Non-pigmented ciliary epithelial cell (primary cell): ENCODE measurements at places on chromosomes 7 and 10.

DNA sequence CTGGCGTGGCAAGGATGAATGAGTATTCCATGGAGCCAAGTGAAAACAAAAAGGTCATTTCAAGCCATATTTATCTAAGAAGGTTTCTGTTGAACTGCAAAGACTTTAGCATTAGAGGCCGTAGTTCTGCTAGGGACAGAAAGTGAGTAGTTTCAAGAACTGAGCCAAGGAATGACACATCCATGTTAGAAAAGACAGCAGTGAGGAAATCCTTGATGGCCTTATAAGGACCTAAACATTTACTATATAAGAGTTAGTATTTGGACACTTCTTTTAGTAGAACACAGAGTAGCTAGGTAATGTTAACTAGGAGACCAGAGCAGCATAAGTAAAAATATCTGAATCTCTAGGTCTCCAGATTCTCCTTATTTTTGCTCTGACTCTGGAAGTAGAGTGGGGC is 329.8 kb upstream of the SEMA3D start:
- no peak for DNase-seq

- no peak for DNase-seq
Measured at GRCh38 chr10:87850742-87851205, 12.6 kb downstream of the KLLN start.

GRCh38 chr7:112770051-112770450 is 20.1 kb downstream of the TMEM168 start:
- DNase-seq: no peak

DNA sequence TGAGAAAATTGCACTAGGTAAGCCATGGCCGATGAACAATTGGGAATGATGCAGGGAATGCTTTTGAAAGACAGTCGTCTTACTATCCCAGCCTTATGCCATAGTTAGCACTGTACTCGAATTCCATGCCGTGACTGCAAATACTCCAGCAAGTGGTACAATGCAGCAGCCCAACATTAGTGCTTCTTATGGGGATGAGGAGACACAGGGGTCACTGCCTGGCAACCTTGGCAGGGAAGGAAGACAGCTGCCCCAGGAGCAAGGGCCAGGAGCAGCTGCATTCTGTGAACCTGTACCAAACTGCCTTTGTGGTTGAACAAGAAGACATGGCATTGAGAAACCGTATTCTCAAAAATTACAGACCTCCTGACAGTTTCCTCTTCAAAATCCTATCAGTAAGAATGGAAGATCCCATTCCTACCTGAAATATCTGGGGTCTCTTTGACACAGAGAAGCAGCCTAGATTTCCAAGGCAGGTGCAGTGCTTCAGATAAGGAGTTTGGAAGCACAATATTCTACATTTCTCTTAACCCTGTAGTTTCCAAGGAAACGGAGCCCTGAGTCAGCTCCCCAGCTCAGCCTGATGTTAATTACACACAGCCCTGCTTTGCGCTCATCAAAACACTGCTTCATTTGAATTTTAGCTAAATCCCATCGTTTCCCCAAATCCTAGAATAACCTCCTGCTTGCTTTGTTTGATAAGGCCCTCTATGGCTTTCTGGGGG is 49.0 kb upstream of the FRMD4A start:
- no peak for DNase-seq

DNA sequence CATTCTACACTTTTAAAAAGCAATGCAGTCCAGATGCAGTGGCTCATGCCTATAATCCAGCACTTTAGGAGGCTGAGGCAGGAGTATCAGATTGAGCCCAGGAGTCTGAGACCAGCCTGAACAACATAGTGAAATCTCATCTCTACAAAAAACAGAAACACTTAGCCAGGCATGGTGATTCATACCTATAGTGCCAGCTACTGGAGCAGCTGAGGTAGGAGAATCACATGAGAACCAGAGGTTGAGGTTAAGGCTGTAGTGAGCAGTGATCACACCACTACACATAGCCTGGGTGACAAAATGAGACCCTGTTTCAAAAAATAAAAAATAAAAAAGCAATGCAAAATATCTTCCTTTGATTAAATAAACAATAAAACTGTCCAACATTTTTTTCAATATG is 205.2 kb downstream of the GRM8 start:
- DNase-seq: no peak

- no peak for DNase-seq
Measured at GRCh38 chr10:22455068-22455857, 110.0 kb downstream of the SPAG6 start.

- no peak for DNase-seq
Measured at GRCh38 chr7:26618898-26619297, 245.5 kb downstream of the SKAP2 start.

- DNase-seq: no peak
Measured at GRCh38 chr10:12960941-12961340, 40.6 kb downstream of the CCDC3 start.

DNA sequence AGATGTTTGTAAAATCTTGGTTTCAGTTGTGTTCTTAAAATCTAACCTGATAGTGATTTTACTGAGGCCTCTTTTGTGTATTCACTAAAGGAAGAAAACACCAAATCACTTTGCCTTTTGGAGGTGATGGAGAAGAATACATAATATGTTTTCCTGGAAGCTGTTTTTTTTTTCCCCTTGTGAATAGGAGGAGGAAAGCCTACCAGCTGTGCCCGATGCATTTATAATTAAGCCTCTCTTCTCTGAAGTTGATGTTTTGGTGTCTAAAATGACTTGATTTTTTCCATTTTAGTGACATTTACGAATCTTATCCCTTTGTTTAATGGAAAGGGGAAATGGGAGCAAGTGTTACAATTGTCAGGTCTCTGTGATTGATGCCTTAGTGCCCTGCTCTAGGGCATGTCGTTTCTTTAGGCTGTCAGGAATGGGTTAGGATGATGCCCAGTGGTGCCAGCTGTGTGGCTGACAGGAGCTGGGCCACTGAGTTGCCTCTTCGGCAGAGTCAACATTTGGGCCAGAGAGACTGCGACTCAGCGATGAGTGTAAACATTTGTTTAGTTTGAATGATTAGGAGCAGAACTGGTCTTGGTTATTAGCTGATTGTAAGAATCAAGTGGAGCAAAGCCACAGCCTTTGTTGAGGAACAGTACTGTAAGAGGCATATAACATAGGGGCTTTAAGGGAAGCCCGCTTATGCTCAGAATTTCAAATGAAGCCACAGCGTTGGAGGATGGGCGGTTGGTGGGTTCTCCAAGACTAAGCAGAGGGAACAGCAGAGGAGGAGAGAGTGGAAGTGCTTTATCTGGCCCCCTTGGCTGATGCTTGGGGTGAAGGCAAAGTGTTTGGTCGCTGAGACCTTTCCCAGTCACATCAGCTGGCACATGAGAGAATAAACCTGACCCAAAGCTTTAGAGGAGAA is 81.6 kb downstream of the CDK14 start:
- DNase-seq: no peak

GRCh38 chr10:9289811-9290210 is 1235.3 kb downstream of the GATA3 start:
- DNase-seq: no peak

GRCh38 chr10:33065111-33065510 is 107.1 kb upstream of the ITGB1 start:
- DNase-seq: no peak

GRCh38 chr7:117014099-117014656 is 60.9 kb downstream of the ST7 start:
- DNase-seq: no peak

DNA sequence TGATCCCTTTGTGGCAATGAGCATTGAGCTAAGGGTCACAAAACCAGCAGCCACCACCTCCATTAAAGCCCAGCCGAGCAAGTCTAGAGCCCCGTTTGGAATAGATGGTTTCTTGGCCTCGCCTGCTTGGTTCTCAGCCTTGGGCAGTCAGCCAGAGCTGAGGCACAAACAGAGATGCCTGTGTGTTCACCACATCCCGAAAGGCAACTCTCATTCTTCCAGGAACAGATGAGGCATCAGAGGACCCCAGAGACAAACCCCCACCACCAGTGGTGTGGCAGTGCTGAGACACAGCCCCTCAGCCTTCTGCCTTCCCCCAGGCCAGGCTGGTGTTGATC is 203.3 kb upstream of the ZMIZ1 start:
- DNase-seq: no peak

DNA sequence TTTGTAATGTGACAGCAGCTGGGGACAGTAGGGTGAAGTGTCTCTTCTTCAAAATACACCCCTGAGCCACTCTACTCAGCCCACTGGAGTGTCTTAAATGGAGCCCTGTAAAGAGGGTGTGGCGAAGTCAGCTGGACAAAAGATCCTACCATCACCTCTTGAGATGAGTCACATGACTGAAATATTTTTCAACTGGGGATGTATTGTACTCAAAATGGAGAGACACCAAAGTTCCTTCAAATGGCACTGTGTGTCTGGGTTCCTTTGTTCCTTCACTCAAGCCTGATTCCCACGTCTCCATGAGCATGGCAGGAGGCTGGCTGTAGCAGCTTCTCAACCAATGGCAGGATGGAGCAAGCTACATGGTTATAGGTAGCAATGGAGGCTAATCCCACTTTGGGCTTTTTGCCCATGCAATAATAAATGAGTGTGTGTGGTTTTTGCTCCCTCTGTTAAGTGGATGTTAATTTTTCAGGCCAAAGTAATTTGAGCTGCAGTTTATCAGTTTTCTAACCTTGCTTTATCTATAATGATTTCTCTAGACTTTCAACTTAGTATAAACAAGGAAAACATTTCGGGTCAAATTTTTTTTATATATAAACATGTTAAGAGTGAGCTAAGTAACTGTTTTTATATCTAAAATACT is 68.2 kb downstream of the CLEC2L start:
- no peak for DNase-seq

- DNase-seq: no peak
Measured at GRCh38 chr7:4138866-4139265, 543.2 kb upstream of the FOXK1 start.

- DNase-seq: peak; percentile 77
Measured at GRCh38 chr10:79266543-79267312, 80.5 kb upstream of the PPIF start.

- no peak for DNase-seq
Measured at GRCh38 chr10:122421742-122422141, 32.7 kb upstream of the ARMS2 start.

DNA sequence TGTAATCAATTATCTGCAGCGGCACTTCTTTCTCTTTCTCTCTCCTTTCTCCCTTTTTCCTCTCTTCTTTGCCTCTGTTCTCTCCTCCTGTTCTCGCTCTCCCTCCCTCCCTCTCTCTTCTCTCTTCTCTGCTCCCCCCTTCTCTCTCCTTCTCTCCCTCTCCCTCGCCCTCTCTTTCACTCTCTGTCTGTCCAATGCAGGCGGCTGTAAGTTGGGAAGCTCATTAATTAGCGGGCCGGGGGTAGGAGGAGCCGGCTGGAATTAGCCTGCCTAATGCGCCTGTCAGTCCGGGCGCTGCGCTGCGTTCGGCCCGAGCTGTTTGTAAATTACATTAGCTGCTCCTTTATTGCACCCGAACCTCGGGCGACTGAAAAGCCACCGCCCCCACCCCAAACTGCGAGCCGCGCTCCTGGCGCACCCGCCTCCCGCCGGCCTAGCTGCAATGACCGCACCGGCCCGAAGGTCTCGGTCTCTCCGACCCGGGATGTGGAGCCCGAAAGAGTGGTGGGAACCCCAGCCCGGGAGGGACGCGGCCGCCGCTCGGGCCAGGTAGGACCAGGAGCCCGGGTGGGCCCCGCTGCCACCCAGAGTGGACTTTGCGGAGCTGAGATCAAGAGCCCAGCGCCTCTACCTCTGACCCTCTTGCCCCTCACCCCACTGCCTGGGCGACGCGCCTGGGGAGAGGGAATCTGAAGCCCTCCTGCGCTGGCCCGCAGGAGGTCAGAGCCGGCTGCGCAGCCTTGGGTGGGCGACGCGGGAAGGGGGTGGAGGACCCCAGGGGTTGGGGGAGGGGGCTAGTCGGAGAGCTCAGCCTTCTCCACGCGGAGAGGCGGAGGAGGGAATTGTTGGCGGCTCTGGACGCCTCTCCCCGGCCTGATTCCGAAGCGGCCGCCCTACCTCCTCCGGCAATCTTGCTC is at the start of gene LBX1:
LBX1 (minus strand) TSS at position 198 of the 917 bp plus-strand sequence. CDS start 648 bp downstream, outside the sequence.
- no peak for DNase-seq

DNA sequence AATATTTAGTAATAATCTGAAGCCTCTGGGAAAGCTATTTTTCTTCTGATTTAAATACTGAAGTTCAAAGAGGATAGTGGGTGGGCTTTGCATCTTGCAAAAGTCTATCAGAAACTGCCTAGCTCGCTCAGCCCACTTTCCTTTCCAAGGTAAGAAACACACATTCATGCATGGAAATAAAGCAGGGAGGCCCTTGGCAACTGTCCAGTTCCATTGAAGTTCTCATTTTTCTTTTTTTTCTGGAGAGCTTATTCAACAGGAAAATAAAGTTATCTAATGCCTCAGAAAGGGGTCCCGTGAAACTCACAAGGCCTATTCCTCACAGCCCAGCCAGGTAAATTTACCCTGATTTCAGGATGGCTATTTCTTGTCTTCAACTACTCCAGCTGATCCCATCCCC is 654.9 kb downstream of the KCNMA1 start:
- DNase-seq: no peak

DNA sequence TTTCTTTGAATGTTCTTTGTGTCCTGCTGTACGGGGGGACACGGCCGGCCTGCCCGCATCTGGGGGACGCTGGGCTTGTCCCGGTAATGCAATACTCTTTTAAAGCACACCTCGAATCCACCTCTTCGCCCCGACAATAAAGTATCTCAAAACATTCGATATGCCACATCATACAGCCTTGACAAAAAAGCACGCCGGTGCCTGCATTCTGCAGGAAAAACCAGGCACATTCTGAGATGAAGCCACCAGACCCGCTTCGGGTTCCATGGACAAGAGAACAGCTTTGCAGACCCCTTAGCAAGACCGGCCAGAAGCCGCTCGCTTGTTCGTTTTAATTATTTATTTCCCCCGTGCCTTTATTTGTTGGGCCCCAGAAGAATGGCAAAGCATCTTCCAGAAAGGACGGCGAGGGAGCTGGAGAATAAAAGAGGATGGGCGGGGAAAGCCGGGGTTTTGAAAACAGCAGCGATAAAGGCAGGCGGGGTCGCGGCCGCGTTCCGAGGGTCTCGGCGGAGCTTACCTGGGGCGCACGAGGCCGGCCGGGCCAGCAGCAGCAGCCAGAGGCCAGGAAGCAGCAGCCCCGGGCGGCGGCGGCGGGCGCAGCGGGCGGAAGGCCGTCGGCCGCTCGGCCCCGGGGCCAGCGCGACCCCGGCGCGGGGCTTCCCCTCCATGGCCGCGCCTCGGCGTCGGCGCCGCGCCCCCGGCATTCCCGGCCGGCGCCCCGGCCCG is 462 bp downstream of the KIAA1549 start:
- DNase-seq: no peak

DNA sequence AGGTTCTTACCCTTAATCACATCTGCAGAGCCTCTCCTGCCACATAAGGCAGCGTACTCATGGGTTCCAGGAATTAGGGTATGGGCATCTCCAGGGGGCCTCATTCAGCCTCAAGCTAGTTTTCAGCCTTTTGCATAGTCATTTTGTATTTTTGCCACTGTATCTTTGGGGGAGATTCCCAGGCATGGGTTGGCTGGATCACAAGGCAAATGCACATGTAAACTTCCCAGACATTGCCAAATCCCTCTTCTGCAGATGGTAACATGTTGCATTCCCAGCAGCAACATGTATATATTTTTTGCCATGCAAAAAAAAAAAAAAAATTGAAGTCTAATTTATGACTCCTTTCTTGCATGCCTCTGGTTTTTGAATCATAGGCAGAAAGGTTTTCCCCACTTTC is 595.4 kb upstream of the FOXK1 start:
- DNase-seq: no peak

- DNase-seq: no peak
Measured at GRCh38 chr10:17348011-17348500, 106.3 kb downstream of the ST8SIA6 start.
